Psoas muscle (tissue), 8 donors: ENCODE measurements at places on chromosomes 12 and 14. TPM values are rescaled to one million over a fixed set of nuclear protein-coding genes. Genes with fewer than 3 reads are reported as not detected.

Gene AQP6
- not detected for total RNA-seq

Gene BCL11B
- total RNA-seq: 0.15 TPM

Gene GALNT6
- 2.1 TPM for total RNA-seq

Gene OR6C1
- total RNA-seq: not detected

Gene GTF2A1
- total RNA-seq: 25.5 TPM

Gene REM2
- 0.34 TPM for total RNA-seq

Gene SSPN
- 84.1 TPM for total RNA-seq

DNA sequence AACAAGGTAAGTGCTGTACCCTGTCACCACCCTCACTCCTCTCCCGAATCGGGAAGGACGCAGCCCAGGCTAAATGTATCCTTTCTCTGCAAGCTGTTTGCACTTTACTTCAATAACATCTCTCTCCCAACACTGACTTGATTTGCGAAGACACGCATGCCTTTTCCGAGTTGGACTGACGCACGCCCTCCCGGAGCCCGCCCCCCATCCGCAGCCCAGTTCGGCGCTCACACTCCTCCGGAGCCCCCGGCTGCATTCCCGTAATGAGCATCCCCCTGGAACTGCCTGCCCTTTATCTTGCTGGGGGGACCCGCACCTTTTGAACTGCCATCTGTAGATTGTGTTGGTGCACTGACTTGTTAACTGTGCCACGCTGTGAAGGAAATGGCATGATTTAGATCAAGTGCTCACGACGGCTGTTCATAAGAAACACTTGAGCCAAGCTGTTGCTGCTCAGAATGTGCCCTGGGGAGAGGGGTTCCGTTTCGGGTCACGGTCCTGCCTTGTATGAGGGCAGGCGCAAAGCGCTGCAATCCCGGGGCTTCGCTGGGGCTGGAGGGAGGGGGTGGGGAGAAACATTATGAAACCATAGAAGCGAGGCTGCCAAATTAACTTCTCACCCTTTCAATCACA, 176.6 kb upstream of the CDKN3 start:
- no peaks in the 10 kb centered on the region for H3K4me1 ChIP-seq
- no peaks in the 10 kb centered on the region for H3K36me3 ChIP-seq
- peak; percentile 27 for DNase-seq
- H3K27ac ChIP-seq: no peak overlapping the region

DNA sequence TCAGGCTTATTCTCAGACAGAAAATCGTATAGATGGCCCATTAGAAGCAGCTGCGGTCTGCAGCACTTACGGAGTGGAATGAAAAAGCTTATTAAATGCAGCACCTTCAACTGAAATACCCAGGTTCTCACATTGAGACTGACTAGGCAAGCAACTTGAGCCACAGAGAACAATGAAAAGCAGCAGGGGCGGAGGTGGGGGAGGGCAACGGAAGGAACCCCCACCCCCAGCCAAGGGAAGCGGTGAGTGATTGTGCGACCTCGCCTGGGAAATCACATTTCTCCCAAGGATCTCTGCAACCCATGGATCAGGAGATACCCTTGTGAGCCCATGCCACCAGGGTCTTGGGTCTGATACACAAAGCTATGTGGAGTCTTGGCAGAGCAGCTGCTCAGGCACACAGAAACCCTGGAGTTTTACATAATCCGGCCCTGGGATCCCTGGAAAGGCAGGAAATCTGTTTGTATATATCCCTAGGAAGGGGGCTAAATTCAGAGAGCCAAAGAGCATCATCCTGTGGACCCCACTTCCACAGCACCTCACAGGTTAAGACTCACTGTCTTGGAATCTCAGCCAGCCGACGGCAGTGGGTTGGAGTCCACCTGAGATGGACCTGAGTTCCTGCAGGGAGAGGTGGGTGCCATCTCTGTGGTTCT, 38.1 kb downstream of the PZP start:
- no peaks in the 10 kb centered on the region for H3K27me3 ChIP-seq
- no peaks in the 10 kb centered on the region for H3K36me3 ChIP-seq
- H3K27ac ChIP-seq: peak overlapping the region; percentile 18
- H3K4me3 ChIP-seq: no peak overlapping the region

DNA sequence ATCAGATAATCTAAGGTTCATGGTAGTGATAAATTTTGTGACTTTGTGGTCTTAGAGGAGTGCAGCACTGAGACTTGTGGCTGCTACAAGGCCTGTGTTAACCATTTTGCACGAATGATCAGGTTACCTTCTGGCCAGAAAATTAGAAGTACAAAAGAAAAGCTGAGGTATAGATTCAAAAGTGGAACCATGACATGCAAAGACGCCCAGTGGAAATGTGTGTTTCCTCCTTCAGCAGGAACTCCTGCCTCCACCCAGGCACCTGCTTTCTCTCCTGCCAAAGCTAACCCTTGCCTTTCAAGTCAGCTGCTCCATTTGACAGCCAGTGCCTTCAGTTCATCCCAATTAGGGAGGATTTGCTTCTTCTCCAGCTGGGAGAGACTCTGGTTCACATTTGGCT, 10.1 kb downstream of the PDE6H start:
- no peak overlapping the region for H3K27ac ChIP-seq
- DNase-seq: no peak
- no peaks in the 10 kb centered on the region for H3K36me3 ChIP-seq
- H3K4me3 ChIP-seq: no peak overlapping the region
- no peaks in the 10 kb centered on the region for H3K4me1 ChIP-seq

- no peak for DNase-seq
- no peak overlapping the region for H3K27ac ChIP-seq
- H3K4me3 ChIP-seq: no peak overlapping the region
- H3K27me3 ChIP-seq: no peaks in the 10 kb centered on the region
- H3K4me1 ChIP-seq: no peaks in the 10 kb centered on the region
- H3K36me3 ChIP-seq: no peaks in the 10 kb centered on the region
These were observed 110.2 kb downstream of the PLEKHA5 start for GRCh38 chr12:19239616-19240234.

- no peaks in the 10 kb centered on the region for H3K27me3 ChIP-seq
- DNase-seq: no peak
- H3K27ac ChIP-seq: no peak overlapping the region
- H3K36me3 ChIP-seq: no peaks in the 10 kb centered on the region
- no peak overlapping the region for H3K4me3 ChIP-seq
- H3K4me1 ChIP-seq: no peaks in the 10 kb centered on the region
These were observed 25.4 kb upstream of the CPM start for GRCh38 chr12:68958322-68958721.

- no peak for DNase-seq
- H3K27me3 ChIP-seq: no peaks in the 10 kb centered on the region
These were observed 236.6 kb downstream of the ZFP36L1 start for GRCh38 chr14:68556253-68556652.

DNA sequence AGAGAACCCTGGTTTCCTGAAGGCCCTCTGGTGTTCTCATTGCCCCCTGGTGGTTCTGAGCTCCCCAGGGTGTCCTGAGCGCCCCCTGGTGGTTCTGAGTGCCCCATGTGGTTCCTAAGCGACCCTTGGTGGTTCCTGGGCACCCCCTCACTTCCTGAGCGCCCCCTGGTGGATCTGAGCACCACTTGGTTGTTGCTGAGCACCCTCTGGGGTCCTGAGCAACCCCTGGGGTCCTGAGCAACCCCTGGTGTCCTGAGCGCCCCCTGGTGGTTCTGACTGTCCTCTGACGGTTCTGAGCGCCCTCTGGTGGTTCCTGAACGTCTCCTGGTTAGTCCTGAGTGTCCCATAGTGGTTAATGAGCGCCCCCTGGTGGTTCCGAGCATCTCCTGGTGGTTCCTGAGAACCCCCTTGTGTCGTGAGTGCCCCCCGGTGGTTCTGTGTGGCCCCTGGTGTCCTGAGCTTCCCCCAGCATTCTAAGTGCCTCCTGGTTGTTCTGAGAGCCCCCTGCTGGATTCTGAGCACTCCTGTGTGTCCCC, 568.3 kb downstream of the TMEM121 start:
- no peaks in the 10 kb centered on the region for H3K36me3 ChIP-seq
- H3K4me3 ChIP-seq: no peak overlapping the region
- DNase-seq: peak; percentile 52
- H3K4me1 ChIP-seq: no peaks in the 10 kb centered on the region

- H3K27ac ChIP-seq: no peak overlapping the region
- DNase-seq: no peak
- H3K27me3 ChIP-seq: no peaks in the 10 kb centered on the region
- H3K4me1 ChIP-seq: no peaks in the 10 kb centered on the region
- H3K4me3 ChIP-seq: no peak overlapping the region
These were observed 101.0 kb upstream of the GZMB start for GRCh38 chr14:24734917-24735500.

- DNase-seq: no peak
- H3K4me1 ChIP-seq: peaks cover 41% of the 10 kb centered on the region
- peak overlapping the region; percentile 70 for H3K27ac ChIP-seq
- H3K36me3 ChIP-seq: peaks cover 11% of the 10 kb centered on the region
These were observed 204.3 kb downstream of the TTC7B start for GRCh38 chr14:90611936-90612335.

DNA sequence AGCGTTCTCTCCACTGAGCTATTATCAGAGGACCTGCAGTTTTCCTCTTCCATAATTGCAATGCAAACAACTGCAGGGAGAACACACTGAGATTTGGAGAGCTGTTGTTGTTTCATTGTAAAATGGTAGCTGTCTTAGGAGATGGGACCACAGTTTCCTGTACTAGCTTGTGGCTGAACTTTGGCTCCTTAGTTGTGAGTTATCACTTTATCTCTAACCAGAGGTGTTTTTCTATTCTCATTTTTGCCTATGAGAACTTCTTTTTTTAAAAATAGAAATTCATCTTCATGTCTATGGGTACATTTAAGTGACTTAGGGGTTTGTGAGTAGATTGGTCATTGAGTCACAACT, 216.5 kb downstream of the SLC38A4 start:
- H3K4me1 ChIP-seq: peaks cover 14% of the 10 kb centered on the region
- no peaks in the 10 kb centered on the region for H3K36me3 ChIP-seq
- no peak overlapping the region for H3K4me3 ChIP-seq
- no peaks in the 10 kb centered on the region for H3K27me3 ChIP-seq

- no peaks in the 10 kb centered on the region for H3K27me3 ChIP-seq
- H3K4me1 ChIP-seq: no peaks in the 10 kb centered on the region
- H3K27ac ChIP-seq: no peak overlapping the region
- H3K4me3 ChIP-seq: no peak overlapping the region
These were observed 45.0 kb downstream of the NOPCHAP1 start for GRCh38 chr12:105030820-105031807.

DNA sequence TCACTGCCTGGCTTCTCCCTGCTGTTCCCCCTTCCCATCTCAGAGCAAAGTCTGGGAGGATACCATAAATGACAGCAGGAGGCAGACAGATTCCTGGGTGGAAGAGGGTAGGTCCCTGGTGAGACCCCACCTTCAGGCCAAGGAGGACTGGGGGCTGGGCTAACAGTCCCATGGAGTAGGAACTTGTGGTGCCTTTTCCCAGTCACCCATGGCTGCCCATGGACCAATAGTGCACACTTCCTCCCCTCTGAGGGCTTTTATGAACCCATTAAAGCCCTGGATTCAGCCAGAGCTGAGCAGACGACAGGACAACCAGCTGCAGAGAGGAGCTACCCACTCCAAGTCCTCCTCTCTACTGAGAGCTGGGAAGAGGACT, 36.6 kb upstream of the OR5AU1 start:
- H3K27me3 ChIP-seq: no peaks in the 10 kb centered on the region
- no peak for DNase-seq
- H3K4me3 ChIP-seq: peak overlapping the region; percentile 52
- H3K4me1 ChIP-seq: peaks cover 3% of the 10 kb centered on the region
- H3K36me3 ChIP-seq: no peaks in the 10 kb centered on the region
- no peak overlapping the region for H3K27ac ChIP-seq

- H3K4me3 ChIP-seq: no peak overlapping the region
- DNase-seq: no peak
- H3K36me3 ChIP-seq: no peaks in the 10 kb centered on the region
- H3K4me1 ChIP-seq: peaks cover 12% of the 10 kb centered on the region
These were observed 3.1 kb upstream of the NFATC4 start for GRCh38 chr14:24364841-24365240.

DNA sequence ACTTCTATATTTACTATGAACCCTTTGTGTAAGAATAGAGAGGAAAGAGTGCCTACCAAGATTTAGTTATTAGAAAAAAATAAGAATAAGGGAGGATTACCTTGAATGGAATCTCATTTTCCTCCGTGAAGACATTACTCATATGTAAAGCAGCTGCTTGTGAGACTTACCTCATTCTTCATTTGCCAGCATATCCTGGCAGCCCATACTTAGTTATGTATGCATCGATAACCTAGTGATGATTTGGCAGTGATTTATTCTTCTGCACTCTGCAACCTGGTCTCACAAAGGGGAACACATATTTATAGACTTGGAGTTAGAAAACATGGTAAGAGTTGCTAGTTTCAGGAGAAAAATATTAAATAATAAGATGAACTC, 56.8 kb downstream of the LRFN5 start:
- H3K4me3 ChIP-seq: no peak overlapping the region
- no peaks in the 10 kb centered on the region for H3K4me1 ChIP-seq
- DNase-seq: no peak
- no peaks in the 10 kb centered on the region for H3K27me3 ChIP-seq

- H3K27ac ChIP-seq: no peak overlapping the region
- peaks cover 37% of the 10 kb centered on the region for H3K4me1 ChIP-seq
- no peaks in the 10 kb centered on the region for H3K36me3 ChIP-seq
- no peak overlapping the region for H3K4me3 ChIP-seq
- H3K27me3 ChIP-seq: no peaks in the 10 kb centered on the region
These were observed 8.1 kb downstream of the BTBD6 start for GRCh38 chr14:105256292-105256960.

DNA sequence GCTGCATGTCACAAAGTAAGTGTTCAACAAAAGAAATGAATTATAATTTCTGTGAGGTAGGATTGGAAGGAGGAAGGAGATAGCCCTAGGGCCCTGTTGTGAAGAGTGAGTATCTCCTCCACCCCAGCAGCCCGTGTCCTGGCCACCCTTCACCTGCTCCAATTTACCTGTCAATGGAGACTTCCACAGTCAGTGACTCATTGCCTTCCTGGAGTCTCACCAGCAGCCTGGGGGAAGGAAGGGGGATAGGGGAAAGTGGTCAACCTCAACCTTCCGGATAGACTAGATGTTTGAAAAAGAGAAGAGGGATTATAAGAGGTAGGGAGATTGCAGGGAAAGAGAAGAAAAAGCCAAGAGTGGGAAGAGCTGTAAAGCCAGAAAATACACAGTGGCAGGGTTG, 9.2 kb downstream of the STAT2 start:
- no peak for DNase-seq
- H3K4me1 ChIP-seq: no peaks in the 10 kb centered on the region

DNA sequence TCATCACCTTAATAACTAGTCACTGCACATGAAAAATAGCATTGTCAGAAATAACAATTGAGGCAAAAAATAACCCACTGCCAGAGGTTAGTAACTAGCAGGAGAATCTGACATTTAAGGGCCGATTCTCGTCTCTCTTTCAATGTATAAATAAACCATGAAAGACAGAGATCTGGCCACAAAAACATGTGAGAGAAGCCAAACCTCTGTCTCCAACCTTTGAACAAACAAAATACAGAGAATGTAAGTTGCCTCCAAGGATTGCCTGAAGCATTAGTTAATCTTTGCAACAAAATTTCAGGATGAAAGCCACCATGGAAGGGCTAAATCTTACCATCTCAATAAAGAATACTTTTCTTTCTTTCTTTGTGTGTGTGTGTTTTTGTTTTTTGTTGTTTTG, 257.4 kb upstream of the TMTC1 start:
- H3K4me1 ChIP-seq: no peaks in the 10 kb centered on the region
- H3K27me3 ChIP-seq: peaks cover 3% of the 10 kb centered on the region
- DNase-seq: no peak
- H3K27ac ChIP-seq: no peak overlapping the region
